Vagina (tissue), 2 donors: ENCODE measurements at places on chromosomes 12 and 14.
A peak's percentile ranks its signal among the peaks of the same experiment; 100 is the strongest.

DNA sequence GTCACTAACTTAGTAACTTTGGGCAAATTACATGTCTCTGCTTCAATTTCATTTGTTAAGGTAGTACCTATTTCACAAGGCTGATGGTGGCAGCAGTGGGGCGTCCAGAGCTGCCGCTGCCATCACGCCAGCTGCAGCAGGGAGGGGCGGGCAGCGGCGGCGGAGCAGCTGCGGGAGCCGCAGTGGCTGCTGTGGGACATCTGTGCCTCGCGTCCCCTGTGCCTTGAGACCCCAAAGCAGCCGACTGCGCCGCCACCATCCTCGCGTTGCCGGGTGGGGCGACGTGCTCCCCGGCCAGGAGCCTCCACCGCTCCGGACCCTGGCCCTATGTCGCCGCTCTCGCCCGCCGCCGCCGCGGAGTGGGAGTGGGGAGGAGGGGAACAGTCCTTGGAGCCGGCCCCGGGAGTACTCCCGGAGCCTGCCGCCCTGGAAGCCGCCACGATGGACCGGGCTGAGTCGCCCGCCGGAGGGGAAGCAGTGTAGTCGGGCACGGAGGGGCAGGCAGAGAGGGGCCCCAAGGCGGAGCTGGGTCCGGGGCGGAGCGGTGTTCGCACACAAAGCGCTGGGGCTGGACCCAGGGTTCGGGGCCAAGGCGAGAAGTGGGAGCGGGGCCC lies 51.4 kb downstream of the A2M start:
- DNase-seq = no peak
- H3K27ac ChIP-seq = peak overlapping the region; percentile 99
- H3K4me3 ChIP-seq = peak overlapping the region; percentile 83
- H3K4me1 ChIP-seq = peaks cover 23% of the 10 kb centered on the region
- H3K27me3 ChIP-seq = no peaks in the 10 kb centered on the region
- peaks cover 2% of the 10 kb centered on the region for H3K36me3 ChIP-seq

DNA sequence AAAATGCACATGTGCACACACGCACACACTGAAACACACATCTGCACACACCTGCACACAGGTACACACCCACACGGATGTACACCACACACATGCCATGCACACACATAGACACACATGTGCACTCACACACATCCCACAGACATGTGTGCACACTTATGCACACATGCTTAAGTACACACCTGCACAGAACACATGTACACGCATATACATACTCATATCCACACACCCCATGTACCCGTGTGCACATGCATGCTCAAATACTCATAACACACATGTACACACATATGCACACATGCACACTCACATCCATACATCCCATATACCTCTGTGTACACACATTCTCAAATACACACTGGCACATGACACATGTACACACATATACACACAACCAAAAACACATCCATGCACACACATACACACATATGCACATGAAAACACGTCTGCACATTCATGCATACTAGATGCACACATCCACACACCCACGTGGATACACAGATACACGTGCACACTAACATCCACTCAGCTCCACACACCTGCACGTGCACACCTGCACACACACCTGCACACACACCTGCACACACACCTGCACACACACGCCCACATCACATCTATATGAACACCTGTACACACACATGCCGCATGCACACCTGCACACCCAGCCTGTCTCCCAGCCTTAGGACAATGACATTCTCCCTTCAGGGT lies 336.7 kb downstream of the ADGRD1 start:
- no peaks in the 10 kb centered on the region for H3K36me3 ChIP-seq
- H3K27me3 ChIP-seq = no peaks in the 10 kb centered on the region
- no peak overlapping the region for H3K4me3 ChIP-seq
- no peak overlapping the region for H3K27ac ChIP-seq
- no peak for DNase-seq

DNA sequence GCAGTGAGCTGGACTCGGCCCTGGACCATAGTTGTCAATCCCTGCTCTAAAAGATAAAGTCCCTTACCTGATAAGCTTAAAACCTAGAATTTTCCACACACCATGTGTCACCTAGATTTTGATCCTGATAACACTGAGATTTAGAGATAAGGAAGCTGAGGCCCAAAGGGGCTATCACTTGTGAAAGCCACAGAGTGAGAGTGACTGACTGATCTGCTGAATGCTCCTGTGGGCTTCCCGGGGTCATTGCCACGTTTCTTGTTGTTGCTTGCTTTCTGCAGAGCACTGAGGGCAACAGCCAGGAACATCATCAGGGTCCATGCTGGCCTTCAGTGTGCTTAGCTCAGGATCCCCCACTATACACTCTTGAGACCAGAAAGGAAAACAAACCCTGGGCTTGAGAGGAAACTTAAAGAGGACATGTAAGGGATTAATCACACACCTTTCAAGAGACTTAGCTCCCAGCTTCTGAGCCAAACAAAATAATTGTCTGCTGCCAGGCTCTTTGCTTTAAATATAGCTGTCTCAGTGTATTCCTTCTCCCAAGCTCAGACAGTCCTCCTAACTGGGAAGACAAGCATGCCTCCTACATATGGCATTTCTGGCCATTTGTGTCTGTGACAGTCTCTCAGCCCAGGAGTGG lies 82.6 kb upstream of the ARHGAP5 start:
- H3K4me1 ChIP-seq = peaks cover 27% of the 10 kb centered on the region
- no peak overlapping the region for H3K27ac ChIP-seq
- no peak for DNase-seq

DNA sequence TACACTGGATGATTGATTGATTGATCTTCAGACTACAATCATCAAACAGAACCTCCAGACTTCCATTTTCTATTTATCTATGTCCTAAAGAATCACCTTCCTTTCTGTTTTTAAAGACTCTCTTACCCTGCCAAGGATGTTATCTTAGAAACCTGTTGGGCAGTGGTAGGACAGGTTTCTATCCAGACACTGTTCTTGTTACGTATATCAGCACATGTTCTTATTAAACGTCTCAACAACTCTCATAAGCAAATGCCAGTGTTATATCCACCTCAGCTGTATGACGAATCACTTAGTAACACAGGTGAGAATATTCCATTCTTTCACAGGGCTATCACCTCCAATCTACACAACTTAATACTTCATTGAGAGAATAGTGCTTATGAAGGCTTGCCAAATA lies 40.2 kb upstream of the RPL10L start:
- DNase-seq = no peak
- no peaks in the 10 kb centered on the region for H3K36me3 ChIP-seq
- H3K27ac ChIP-seq = no peak overlapping the region
- H3K4me3 ChIP-seq = no peak overlapping the region
- H3K27me3 ChIP-seq = no peaks in the 10 kb centered on the region
- no peaks in the 10 kb centered on the region for H3K4me1 ChIP-seq

- DNase-seq = no peak
- H3K4me3 ChIP-seq = no peak overlapping the region
- H3K27me3 ChIP-seq = no peaks in the 10 kb centered on the region
- H3K36me3 ChIP-seq = no peaks in the 10 kb centered on the region
- no peak overlapping the region for H3K27ac ChIP-seq
These were observed 52.5 kb upstream of the EVL start for GRCh38 chr14:100012478-100013327.

GRCh38 chr14:45091710-45092109 lies 7.8 kb downstream of the PRPF39 start:
- peaks cover 40% of the 10 kb centered on the region for H3K4me1 ChIP-seq
- H3K4me3 ChIP-seq = no peak overlapping the region
- no peaks in the 10 kb centered on the region for H3K27me3 ChIP-seq
- no peak overlapping the region for H3K27ac ChIP-seq
- peaks cover 8% of the 10 kb centered on the region for H3K36me3 ChIP-seq

- no peaks in the 10 kb centered on the region for H3K27me3 ChIP-seq
- H3K4me3 ChIP-seq = no peak overlapping the region
- DNase-seq = no peak
- H3K4me1 ChIP-seq = no peaks in the 10 kb centered on the region
These were observed 220.3 kb downstream of the NELL2 start for GRCh38 chr12:44655846-44656245.

DNA sequence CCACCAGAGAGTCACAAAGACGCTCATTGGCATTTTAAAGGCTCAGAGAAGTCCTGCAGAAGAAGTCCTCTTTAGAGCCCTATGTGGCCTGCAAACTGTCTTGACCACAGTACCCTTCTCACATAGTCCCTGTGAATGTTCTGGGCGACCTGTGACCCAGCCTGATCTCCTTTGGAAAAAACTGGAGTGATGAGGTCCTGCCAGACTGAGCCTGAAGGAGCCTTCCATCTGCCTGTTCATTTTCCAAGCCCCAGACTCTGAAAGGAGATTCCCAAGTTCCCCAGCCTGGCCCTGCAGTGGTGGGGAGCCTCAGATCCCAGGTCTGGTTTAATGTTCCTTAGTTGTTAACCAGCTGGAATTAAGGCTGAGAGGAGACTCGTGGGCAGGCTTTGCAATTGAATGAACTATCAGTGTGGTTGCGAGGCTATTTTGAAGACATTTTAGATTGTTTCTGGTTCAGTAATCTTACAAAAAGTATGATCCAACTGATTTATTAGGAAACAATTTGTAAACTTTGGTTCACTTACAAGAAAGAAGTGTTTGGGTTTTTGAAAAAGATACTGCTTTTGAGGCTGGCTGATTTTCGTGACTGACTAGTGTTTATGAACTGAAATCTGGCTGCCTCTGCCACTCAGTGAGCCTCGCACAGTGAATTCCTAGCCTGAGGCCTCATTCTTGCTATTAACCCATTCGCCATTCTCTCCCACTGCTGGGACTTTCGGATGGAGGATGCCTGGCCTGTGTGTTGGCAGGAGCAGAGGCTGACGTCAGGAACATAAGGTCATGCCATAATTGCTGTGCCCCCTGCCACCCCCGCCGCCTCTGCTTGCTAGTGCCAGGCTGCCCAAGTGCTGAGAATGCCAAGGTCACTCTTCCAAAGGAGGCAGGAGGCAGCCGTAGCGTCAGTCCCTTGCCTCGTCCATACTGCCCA lies 249.0 kb downstream of the CACNA1C start:
- H3K27ac ChIP-seq = peak overlapping the region; percentile 79
- H3K4me3 ChIP-seq = peak overlapping the region; percentile 0
- peaks cover 44% of the 10 kb centered on the region for H3K4me1 ChIP-seq
- DNase-seq = no peak
- H3K27me3 ChIP-seq = no peaks in the 10 kb centered on the region

GRCh38 chr12:81633127-81633526 lies 126.0 kb downstream of the PPFIA2 start:
- no peak overlapping the region for H3K4me3 ChIP-seq
- H3K27ac ChIP-seq = no peak overlapping the region
- no peak for DNase-seq
- H3K27me3 ChIP-seq = no peaks in the 10 kb centered on the region
- H3K36me3 ChIP-seq = no peaks in the 10 kb centered on the region

GRCh38 chr12:106125351-106126095 lies 13.2 kb downstream of the NUAK1 start:
- no peak for DNase-seq
- H3K27ac ChIP-seq = peak overlapping the region; percentile 76
- H3K4me3 ChIP-seq = no peak overlapping the region
- no peaks in the 10 kb centered on the region for H3K27me3 ChIP-seq
- H3K4me1 ChIP-seq = peaks cover 98% of the 10 kb centered on the region
- no peaks in the 10 kb centered on the region for H3K36me3 ChIP-seq

- H3K4me3 ChIP-seq = no peak overlapping the region
- no peaks in the 10 kb centered on the region for H3K27me3 ChIP-seq
- no peak overlapping the region for H3K27ac ChIP-seq
- no peaks in the 10 kb centered on the region for H3K36me3 ChIP-seq
These were observed 72.8 kb downstream of the TAOK3 start for GRCh38 chr12:118299791-118300460.

GRCh38 chr12:72738811-72739210 lies 466.6 kb downstream of the TRHDE start:
- no peak overlapping the region for H3K4me3 ChIP-seq
- H3K36me3 ChIP-seq = no peaks in the 10 kb centered on the region
- no peak overlapping the region for H3K27ac ChIP-seq
- no peak for DNase-seq
- H3K4me1 ChIP-seq = no peaks in the 10 kb centered on the region
- no peaks in the 10 kb centered on the region for H3K27me3 ChIP-seq

DNA sequence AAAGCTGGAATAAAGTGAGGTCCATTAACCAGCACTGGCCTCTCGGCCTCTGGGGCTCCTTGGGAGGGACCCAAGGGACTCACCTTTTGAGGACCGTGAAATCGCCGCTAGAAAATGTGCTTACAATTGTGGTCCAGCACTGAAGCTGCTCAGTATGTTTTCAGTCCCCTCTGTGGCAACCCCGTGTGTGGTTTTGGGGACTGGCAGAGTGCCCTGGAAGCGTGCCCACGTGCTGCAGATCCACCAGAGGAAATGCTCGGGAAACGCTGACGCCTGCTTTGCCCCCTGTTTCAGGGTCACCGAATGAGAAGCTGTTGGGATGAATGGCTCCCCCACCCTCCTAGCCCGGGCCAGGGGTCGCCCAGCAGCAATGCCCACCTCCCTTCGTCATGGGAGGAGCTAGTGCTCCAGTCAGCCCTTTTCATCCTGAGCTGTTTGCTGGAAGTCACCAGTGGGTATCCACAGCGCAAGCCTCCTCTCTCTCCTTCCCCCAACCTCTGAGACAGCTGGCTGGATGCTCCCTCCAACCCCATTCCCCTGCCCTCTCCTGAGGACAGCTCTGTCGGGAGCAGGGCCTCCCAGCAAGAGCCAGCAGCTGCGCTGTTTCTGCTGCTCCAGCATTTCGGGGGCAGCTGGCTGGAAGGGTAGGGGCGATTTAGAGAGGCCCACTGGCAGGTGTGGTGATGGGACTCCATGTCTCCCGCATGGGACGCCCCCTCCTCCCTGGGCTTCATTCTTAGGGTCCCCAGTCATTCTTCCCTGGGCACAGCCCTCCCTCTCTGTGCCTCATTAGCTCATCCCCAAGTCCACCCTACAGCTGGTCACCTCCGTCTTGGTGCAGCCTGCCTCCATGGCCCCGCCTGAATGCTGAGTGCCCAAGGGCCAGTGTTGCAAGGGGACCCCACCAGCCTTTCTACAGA lies 33.2 kb upstream of the PPP1R13B start:
- peak overlapping the region; percentile 19 for H3K4me3 ChIP-seq
- H3K36me3 ChIP-seq = no peaks in the 10 kb centered on the region
- no peaks in the 10 kb centered on the region for H3K27me3 ChIP-seq

- peaks cover 39% of the 10 kb centered on the region for H3K4me1 ChIP-seq
- peak overlapping the region; percentile 65 for H3K4me3 ChIP-seq
- H3K36me3 ChIP-seq = no peaks in the 10 kb centered on the region
These were observed 24.8 kb downstream of the KLRK1 start for GRCh38 chr12:10364815-10365622.

GRCh38 chr12:62933220-62933601 lies 1.7 kb downstream of the PPM1H start:
- H3K4me1 ChIP-seq = peaks cover 17% of the 10 kb centered on the region
- peak overlapping the region; percentile 62 for H3K4me3 ChIP-seq
- no peaks in the 10 kb centered on the region for H3K36me3 ChIP-seq
- H3K27me3 ChIP-seq = no peaks in the 10 kb centered on the region
- DNase-seq = no peak

- H3K36me3 ChIP-seq = no peaks in the 10 kb centered on the region
- peaks cover 29% of the 10 kb centered on the region for H3K4me1 ChIP-seq
- no peaks in the 10 kb centered on the region for H3K27me3 ChIP-seq
- H3K4me3 ChIP-seq = no peak overlapping the region
- no peak overlapping the region for H3K27ac ChIP-seq
These were observed 62.7 kb downstream of the CHST11 start for GRCh38 chr12:104519190-104520019.
